NCI-H146 (cell line): ENCODE measurements at places on chromosomes 12 and 14.

GRCh38 chr14:71659159-71659558, 273.1 kb upstream of the RGS6 start:
- peak; percentile 7 for DNase-seq

DNA sequence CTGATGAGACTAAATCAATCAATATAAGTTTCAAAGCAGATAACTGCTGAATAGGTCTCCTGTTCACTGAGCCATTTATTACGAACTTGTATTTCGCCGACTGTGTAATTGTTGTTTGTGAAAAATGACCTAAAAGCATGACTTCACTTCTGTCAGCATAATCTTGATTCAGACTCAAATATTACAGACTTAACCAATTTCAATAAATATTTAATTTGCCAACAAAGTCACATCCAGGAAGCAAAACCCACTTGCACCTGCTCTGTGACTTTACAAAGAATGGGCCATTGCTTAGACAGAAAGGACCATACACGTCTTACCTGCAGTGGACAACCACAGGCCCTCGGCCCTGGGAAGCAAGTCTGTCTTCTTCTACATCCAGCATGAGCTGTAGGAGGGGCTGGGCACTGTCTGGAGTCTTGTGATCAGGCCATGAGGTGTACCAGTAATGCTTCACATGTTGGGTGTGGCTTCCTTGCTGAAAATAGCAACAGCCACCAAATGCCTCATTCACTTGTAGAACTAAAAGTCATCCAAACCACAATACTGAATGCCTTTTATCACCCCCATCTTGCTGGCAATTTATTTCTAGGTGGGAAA, 23.5 kb upstream of the PTPRB start:
- no peak for DNase-seq

GRCh38 chr14:50423529-50423928, 26.8 kb upstream of the CDKL1 start:
- no peak for DNase-seq

DNA sequence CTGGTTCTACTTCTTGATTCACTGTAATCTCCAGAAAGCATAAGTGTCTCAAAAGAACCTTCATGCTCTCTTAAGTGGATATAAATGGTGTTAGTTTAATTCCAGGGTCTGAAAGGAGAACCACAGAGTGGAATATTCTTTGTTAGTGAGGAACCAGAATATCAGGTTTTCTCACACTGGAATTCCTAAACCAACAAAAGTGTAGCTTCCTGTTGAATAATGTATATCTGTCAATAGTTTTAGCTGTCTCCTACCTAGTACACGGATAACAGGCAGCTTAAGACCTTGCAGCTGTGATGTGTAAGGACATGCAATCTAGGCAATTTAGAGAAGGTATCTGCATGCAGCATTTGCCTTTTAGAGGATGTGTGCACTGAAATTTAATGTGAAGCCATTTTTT, 24.0 kb downstream of the LRIG3 start:
- peak; percentile 19 for DNase-seq

GRCh38 chr12:82619644-82620043, 67.1 kb upstream of the TMTC2 start:
- DNase-seq: no peak

- DNase-seq: peak; percentile 66
Measured at GRCh38 chr12:23950210-23950774, 822 bp upstream of the SOX5 start.

- no peak for DNase-seq
Measured at GRCh38 chr14:69317102-69317755, 57.3 kb downstream of the GALNT16 start.
